ENCODE measurements at places on chromosomes 11 and 22.

- DNase-seq, result no peak
Measured at GRCh38 chr11:73313652-73314051, 5.6 kb downstream of the ARHGEF17 start.

DNA sequence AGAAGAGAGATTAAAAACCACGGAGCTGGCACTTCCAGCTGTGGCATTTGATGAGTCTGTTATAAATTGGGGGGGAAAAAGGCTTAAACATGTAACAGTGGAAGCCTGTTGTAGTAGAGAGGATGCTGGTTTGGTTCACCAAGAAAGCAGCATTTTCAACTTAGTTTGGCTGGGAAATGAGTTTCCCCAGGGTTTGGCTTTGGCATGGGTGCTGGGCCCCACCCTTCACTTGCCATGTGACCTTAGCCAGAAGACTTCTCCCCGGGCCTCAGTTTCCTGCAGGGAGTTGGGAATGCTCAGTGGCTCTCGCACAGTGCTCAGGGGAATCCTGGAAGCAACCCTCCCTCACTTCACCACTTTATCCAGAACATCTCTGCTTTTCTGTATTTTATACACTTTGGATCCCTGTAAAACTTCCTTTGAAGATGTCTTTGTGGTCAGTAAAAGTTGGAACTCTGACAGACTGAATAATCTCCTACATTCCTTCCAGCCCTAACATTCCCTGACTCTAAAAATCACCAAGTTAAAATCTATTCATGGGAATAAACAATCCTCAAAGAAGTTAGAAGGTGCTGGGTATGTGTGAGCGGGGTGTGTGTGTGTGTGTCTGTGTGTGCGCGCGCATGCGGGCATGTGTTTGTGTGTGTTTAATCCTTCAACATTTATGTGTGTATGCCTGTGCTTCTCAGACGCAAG is 166.0 kb downstream of the TENM4 start:
- no peak for DNase-seq

- no peak for DNase-seq
Measured at GRCh38 chr11:111347723-111348115, 31.4 kb downstream of the POU2AF1 start.

- no peak for DNase-seq
Measured at GRCh38 chr11:72702096-72702495, 27.9 kb upstream of the PDE2A start.

DNA sequence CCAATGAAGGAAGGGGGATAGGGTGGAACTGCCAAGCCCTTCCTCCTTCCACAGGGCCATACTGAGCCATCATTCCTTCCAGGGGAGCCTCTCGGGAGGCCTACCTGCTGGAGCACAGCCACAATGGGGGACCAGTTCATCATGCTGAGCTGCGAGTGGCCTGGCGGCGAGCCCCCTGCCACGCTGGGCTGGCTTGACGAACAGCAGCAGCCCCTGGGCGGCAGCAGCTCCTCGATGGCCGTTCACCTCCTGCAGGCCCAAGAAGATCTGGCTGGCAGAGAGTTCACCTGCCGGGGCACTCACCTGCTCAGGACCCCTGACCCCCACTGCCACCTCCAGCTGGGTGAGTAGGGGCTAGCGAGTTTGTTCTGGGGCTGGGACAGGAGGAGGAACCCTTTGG is 5.9 kb downstream of the VSIG10L2 start:
- DNase-seq, result no peak

GRCh38 chr11:125464666-125465065 is 31.4 kb downstream of the FEZ1 start:
- no peak for DNase-seq

DNA sequence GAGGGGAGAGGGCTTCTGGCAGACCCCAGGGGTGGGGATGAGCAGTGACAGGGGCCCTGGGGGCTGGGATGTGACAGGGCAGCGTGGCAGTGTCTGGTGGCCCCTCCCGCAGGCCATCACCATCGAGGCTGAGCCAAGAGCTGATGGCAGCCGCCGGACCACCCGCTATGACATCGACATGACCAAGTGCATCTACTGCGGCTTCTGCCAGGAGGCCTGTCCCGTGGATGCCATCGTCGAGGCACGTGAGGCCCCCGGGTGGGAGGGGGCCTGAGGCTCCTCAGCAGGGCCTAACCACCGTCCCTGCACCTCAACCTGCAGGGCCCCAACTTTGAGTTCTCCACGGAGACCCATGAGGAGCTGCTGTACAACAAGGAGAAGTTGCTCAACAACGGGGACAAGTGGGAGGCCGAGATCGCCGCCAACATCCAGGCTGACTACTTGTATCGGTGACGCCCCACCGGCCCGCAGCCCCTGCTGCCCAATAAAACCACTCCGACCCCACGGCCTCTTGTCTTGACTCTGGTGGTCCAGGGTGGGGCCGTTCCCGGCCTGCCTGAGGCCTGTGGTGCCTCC is 2.6 kb upstream of the TCIRG1 start:
- no peak for DNase-seq

GRCh38 chr22:30869667-30870395 is 98.7 kb downstream of the MORC2 start:
- no peak for DNase-seq

DNA sequence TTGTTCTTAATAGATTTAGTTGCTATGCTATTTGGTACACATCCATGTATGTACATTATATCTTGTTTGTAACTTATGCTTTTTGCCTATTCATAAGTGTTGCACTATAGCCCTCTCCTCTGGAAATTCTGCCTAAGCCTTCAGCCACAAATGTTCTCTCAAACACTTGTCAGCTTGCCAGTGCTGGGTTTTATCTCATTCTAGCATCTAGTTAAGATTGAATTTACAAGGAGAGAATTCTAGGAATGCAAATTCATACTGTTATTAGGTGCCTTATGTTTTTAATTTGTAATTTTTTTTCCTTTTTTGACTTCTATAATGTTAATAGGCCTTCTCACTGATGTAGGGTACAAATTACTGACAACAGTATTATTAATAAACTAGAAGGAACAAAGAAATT is 14.6 kb upstream of the CTSC start:
- DNase-seq, result no peak

DNA sequence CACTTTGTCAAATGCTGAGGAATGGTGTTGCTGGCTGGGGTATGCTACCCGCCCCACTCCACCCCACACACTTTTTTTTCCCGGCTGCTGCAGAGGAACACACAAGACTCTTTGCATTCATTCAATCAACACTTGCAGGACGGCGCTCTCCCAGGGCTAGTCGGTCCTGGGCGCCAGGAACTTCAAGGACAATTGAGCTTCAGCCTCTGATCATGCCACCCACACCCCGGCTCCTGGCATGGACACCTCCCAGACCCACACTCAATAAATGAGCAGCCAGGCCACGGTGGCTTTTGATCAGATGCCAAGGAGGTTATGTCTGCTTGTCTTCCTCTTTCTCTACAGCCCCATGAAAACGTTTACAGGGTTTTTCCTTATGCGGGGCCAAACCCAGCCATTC is 19.8 kb downstream of the TPST2 start:
- no peak for DNase-seq

DNA sequence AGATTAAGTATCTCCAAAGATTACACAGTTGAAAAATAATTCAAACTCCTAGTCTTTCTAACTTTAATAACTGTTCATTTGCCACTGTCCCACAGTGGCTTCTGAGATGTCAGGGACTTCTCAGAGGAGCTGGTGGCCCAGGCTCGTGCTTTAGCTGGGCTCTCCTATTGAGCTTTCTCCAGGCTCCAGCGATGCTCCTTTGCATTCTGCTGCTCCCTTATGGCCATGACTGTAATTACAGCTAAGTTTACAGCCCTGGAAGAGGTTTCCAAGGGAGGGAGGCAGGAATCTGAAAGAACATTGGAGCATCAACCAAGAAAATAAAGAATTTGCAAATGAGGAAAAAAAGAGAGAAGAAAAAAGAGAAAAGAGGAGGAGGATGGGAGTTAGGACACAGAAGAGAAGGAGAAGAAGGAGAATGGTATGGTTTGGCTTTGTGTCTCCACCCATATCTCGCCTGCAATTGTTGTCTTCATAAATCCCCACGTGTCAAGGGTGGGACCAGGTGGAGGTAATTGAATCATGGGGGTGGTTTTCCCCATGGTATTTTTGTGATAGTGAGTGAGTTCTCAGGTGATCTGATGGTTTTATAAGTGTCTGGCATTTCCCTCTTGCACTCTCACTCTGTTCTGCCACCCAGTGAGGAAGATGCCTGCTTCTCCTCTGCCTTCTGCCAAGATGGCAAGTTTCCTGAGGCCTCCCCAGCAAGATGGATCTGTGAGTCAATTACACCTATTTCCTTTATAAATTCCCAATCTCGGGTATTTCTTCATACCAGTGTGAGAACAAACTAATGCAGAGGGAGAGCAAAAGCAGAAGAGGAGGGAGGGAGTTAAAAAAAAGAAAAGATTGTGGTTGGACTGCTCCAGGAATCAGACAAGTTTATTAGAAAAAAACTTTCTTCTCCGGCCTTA is 857.0 kb downstream of the KCNA4 start:
- no peak for DNase-seq

DNA sequence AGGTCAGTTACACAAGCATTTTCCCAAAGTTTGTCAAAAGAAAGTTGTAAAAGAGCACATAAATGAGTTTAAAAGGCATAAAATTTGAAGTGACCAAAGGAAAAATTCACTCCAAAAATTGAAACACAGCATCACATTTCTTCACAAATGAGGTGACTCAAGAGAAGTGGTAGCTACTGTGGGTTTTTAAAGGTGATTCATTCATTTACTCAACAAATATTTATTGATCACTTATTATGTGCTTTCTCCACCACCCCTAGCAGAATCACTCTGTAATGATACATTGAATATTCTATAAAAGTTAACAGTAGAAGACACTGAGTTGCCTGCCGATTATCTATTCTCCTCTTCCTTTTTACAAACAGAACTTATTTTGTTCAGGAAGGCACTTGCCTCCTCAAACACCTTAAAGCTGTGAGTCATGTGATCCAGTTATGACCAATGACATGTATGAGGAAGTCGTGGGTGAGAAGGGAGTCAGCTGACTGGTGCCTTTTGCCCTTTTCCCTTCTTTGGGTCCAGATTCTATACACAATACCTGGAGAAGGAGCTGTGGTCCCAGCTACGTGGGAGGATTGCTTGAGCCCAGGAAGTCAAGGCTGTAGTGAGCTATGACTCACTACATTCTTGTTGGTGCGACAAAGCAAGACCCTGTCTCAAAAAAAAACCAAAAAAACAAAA is 67.7 kb upstream of the CLNS1A start:
- DNase-seq, result no peak

DNA sequence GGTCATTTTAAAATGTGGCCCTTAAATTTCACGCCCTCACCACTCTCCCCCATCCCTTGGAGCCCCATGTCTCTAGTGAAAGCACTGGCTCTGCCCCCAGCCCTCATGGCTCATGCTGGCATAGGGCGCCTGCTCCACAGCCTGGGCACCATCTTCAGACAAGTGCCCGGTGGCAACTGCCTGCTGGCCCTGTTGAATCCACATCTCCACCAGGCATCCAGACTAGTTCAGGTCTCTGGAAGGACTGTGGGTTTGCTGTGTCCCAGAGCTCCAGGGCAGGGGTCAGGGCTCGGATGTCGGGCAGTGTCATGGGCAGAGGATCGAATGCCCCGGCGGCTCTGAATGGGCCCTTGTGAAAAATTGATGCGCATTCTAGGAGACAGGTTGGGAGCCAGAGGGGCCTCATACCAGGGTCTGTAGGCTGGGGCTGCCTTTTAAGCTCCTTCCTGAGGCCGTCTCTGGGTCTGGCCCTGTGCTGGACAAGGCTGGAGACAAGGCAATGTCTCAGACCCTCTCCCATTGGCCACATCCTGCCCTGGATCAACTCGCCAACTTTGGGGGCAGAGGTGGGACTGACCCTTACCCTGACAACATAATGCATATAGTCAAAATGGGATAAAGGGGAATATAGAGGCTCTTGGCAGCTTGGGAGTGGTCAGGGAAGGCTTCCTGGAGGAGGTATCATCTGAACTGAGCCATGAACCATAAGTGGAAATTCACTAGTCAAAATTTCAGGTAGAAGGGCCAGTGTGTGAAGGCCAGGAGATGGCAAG is 1.2 kb downstream of the MYO7A start:
- no peak for DNase-seq

DNA sequence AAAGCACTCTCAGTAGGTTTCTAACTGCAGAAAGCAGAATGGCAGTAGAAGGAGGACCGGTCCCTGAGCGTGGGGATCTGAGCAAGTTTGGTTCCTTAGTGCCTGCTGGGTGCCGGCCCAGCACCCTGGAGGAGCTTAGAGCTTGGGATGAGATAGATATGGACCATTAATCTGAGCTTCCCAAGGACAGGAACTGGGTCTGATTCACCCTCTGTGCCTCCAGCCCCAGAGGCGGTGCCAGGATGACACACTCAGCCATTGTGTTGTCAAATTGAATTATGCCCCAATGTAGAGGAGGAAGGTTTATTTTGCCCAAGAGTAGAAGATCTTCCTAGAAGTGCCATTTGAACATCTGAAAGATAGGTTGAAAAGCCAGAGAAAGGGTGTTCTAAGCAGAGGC is 4.3 kb downstream of the ZC3H7B start:
- no peak for DNase-seq

- DNase-seq, result no peak
Measured at GRCh38 chr11:15641271-15642045, 526.7 kb downstream of the INSC start.

GRCh38 chr11:44574610-44575287 is 9.3 kb downstream of the CD82 start:
- DNase-seq, result no peak

DNA sequence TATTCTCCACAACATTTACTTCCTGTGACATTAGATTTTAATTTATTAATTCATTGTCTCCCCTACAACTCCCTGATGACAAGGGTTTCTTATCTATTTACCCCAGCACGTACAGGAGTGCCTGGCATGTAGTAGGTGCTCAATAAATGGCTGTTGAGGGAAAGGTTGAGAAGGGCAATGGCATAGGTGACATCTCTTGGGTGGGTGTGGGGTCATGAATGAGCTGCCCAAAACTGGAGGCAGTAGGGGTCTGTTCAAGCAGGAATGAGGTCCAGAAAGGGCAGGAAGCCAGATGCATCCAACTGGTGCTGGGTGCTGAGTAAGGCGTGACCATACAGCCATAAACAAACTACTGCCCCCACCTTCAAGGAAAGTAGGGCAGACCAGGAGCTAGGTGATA is 2.8 kb downstream of the VWCE start:
- no peak for DNase-seq

GRCh38 chr11:45383224-45383623 is 97.1 kb upstream of the SYT13 start:
- no peak for DNase-seq

- DNase-seq, result no peak
Measured at GRCh38 chr22:23804781-23805291, 18.1 kb downstream of the SMARCB1 start.

DNA sequence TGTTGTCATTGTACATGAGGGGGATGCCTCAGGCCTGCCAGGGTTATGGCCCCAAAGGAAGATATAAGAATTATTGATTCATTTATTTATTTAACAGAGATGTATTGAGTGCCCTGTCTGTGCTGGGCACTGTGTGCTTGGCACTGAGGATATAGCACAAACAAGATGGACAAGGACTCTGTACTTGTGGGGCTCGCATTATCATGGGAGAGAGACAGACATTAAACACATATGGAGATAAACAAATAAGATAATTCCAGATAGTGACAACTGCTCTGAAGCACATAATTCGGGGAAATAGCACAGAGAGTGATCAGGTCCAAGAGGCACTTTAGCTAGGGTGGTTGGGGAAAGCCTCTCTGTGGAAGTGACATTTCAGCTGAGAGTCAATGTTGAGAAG is 119.8 kb upstream of the ARHGAP20 start:
- no peak for DNase-seq

- no peak for DNase-seq
Measured at GRCh38 chr11:12270215-12270797, 107.1 kb upstream of the PARVA start.
